OCI-M1 (cell line): ENCODE measurements at places on chromosomes 6 and 20.

DNA sequence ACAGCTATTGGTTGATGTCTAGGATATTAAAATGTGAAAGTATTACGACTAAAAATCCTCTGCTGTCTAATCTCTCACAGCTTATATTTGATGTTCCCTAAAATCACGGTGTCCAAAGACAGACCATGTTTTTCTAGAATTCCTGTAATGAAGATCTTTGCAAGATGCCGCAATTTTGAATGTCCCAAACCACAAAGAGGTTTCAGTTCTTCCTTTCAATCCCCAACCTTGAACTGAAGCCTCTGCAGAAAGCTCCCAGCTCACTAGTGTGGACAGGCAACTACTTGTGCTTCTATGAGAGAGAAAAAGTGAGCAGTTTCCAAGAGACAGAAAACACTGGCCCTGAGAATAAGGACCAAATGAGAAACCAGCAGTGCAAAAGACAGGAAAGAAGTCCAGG lies 370.1 kb downstream of the FOXA2 start:
- no peak for DNase-seq

DNA sequence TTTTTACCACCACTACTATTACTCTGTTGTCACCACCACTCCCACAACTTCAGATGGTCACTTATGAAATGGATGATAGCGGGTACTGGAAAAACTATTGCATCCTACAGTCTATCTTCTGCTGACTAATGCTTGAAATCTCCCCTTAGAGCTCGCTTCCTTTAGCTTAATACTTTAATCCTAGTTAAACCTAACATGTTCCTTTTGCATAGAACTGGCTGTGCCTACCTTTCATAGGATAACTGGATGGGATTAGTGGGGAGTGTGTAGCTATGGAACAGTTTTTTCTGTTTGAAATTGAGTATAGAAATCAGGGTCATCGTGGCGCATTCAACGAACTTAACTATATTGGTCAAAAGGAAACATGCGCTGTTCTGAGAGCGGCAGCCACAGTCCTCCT lies 294.7 kb downstream of the FARS2 start:
- no peak for DNase-seq

GRCh38 chr6:67252663-67253062 lies 1382.4 kb upstream of the ADGRB3 start:
- DNase-seq: peak; percentile 31

- DNase-seq: no peak
Measured at GRCh38 chr6:91241946-91242613, 655.2 kb upstream of the MAP3K7 start.

GRCh38 chr20:38893565-38894090 lies 32.6 kb upstream of the FAM83D start:
- DNase-seq: peak; percentile 76
